ENCODE measurements at places on chromosomes 12 and 14.

DNA sequence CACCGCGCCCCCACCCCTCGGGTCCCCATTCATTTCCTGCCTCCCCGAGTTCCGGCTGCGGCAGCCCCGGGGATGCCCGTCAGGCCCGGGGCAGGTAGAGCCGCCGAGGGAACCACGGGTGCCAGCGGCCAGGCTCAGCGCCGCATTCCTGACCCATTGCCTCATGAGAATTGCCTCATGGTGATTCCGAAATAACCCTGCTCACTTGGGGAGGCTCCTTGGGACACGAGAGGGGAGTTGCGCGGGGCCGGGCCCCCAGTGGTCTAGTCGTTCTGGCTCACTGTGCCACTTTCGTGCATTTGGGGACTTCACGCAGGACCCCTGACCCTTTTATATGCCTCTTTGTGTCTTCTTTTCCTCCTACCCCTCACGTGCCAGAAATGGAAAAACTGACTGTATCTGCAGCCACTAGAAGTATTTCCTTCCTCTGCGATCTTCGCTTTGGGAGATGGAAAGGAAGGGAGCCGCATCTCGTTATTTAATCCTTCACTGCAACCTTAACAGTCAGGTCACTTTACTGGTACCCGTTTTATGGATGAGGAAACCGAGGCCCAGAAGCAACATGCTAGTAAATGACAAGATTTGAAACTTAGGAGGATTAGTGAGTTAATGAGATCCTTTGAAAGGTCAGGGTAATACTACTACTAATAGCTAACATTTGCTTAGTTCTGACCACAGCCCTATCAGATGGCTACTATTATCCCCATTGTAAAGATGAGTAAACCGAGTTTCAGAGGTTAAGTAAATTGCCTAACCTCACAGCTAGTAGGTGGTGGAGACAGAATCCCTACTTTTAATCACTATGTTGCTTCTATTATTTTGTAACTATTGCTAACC is 768 bp downstream of the PTPN11 start:
- DNase-seq = no peak

DNA sequence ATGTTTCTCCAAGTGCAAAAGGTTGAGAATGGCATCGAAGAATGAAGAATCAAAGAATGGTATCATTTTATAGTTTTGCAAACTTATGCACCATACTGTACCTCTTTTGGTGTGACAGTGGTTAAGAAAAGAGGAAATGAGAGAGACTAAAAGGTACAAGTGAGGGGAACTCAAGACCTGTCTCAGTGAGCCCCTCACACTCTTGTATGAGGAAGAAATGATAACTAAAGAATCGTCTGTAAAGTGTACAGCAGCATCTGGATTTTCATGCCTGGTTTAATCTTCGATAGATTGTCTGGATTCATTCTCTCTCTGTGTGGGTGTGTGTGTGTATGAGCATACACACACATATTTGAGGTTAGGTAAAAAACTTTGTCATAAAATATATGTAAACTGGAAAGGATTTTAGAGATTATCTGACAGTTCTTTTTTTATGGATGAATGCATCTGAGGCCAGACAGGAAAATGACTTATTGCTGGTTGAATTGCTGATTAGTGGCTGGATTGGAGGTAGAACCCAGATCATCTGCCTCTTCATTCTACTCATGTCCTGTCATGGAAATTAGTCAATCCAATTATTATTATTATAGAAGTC is 16.0 kb upstream of the SLC38A2 start:
- no peak for DNase-seq

GRCh38 chr14:29584992-29585391 is 342.7 kb downstream of the PRKD1 start:
- DNase-seq = no peak

- DNase-seq = no peak
Measured at GRCh38 chr12:90978117-90978770, 23.3 kb upstream of the CCER1 start.

DNA sequence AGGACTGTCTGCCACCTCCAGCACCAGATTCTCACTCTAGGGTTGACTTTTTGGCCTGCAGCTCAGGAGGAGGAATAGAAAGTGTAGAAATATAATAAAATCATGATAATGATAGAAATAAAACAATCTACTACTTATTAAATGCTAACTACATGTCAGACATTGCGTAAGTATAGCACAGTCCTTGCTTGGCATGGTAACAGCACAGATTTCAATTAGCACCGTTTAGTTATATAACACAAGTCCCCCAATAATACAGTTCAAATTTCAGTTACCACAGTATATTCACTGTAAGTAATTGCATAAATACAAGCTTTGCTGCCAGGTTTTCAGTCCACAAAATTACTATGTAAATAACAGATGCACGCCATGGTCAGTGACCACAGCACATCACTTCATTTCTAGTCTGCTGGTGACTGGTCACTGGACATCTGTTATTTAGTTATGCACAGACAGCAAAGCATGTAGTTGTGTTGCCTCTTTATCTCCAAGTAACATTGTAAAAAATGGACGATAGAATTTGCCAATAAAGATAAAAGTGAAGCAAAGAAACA is 6.5 kb upstream of the GLT8D2 start:
- no peak for DNase-seq

DNA sequence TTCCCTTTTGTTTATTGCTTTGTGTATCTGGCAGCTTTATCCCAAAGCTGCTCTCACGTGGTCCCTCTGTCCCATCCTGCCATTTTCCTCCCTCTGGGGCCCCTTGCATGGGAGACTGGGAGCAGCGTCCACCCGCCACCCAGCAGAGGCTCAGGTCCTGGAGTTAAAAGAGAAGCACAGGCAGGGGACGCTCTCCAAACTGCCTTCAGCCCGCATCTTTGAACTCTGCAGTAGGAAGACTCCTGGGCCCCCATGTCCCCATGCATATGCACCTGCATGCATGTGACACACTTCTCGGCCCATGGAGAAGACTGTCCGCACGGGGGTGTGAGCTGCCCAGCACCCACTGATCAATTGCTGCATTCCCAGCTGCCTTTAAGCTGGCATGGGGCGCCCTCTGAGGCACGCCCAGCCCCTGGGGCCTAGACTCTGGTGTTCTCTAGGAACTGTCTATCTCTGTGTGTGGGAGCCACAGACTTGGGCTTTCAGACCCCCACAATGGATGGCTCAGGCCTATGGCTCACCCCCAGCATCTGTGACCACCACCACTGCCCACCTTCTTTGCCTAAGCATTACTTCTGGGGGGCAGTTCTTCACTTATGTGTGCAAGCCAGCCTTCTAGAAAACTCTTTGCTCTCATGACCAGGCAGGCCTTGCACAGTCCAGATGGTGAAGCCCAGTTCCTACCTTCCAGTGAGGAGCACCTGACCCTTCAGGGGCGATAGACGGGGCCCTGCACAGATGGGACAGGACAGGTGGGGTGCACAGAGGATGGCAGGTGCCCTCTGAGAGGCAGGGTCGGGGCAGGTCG is 96.1 kb upstream of the DIO3 start:
- DNase-seq = no peak

DNA sequence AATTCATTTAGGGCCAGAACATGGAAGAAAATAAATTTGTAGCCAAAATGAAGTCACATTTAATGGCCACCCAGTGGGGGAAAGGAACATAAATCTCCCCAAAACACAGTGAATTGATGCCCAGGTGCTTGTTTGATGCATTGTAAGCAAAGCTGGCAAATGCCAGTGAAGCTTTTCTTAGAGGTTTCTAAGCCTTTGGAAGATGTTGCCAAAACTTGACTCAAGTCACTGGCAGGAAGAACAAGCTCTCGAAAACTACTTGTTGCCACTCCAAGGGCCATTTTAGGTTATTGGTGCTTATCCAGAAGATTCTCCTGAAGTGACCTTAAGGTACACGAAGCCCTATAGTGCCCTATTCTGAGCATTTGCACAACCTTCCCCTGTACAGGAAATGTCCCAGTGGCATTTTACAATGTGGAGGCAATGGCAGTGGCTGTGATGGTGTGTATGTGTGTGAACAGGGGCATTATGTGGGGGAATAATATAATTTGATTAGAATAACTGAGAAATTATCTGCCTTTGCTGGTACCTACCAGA is 89.5 kb upstream of the NOVA1 start:
- DNase-seq = no peak

GRCh38 chr12:82966001-82966559 is 279.4 kb downstream of the TMTC2 start:
- no peak for DNase-seq

DNA sequence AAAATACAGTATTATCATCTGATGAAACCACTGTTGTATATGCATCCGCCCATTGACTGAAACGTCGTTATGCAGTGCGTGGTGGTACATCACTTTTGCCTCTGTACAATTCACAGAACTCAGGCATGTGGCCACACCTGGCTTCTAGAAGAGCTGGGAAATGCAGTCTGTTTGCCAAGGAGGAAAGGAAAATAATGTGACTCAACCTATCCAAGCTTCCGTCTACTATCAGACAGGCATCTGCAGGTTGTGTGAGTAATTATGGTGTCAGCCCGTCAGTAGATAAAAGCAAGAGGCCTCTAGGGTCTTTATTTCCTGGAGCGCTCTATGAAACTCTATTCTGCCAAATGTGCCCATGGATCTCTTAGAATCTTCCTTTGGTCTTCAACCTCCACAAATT is 111.6 kb downstream of the BBS10 start:
- DNase-seq = no peak

All from stimulated activated CD4-positive, alpha-beta T cell treated with anti-CD3 and anti-CD28 coated beads, Interleukin-1b, Interleukin-23, amount 100 ng/mL, for 48 hours (primary cell).